Pancreas (tissue), 10 donors: ENCODE measurements at places on chromosomes 1 and 21. TPM values are rescaled to one million over a fixed set of nuclear protein-coding genes. Genes with fewer than 3 reads are reported as not detected.

Gene LRRC8B
- polyA plus RNA-seq, result 3.1 TPM

Gene CRYBG2
- 2.0 TPM for polyA plus RNA-seq

Gene KIF26B
- 0.42 TPM for polyA plus RNA-seq

Gene FMO2
- 7.6 TPM for polyA plus RNA-seq

Gene LRRN2
- 1.1 TPM for polyA plus RNA-seq

Gene KCNK1
- 7.5 TPM for polyA plus RNA-seq

Gene TAS1R1
- polyA plus RNA-seq, result not detected

Gene VANGL2
- 3.6 TPM for polyA plus RNA-seq

Gene RGS16
- 19.3 TPM for polyA plus RNA-seq

Gene ZNF695
- not detected for polyA plus RNA-seq

Gene VASH2
- polyA plus RNA-seq, result 0.35 TPM

Gene GNAT2
- polyA plus RNA-seq, result 0.82 TPM

Gene SYNC
- 0.91 TPM for polyA plus RNA-seq

Gene C1orf216
- polyA plus RNA-seq, result 3.7 TPM

Gene LINGO4
- 0.89 TPM for polyA plus RNA-seq

Gene HRNR
- 0.02 TPM for polyA plus RNA-seq

Gene SYT14
- polyA plus RNA-seq, result 1.2 TPM

Gene IRF6
- polyA plus RNA-seq, result 13.1 TPM

Gene RBM8A
- 32.0 TPM for polyA plus RNA-seq

Gene TDRD10
- 2.9 TPM for polyA plus RNA-seq

Gene CLCA1
- polyA plus RNA-seq, result 0.05 TPM

Gene COG2
- 6.5 TPM for polyA plus RNA-seq

Gene YARS1
- 25.1 TPM for polyA plus RNA-seq

Gene ZYG11A
- polyA plus RNA-seq, result not detected

Gene RXRG
- 10.4 TPM for polyA plus RNA-seq

Gene AJAP1
- 3.1 TPM for polyA plus RNA-seq

Gene UMODL1
- not detected for polyA plus RNA-seq

Gene S100A13
- polyA plus RNA-seq, result 105 TPM

Gene SYDE2
- 1.6 TPM for polyA plus RNA-seq
